ENCODE measurements at places on chromosomes 12 and 14.

DNA sequence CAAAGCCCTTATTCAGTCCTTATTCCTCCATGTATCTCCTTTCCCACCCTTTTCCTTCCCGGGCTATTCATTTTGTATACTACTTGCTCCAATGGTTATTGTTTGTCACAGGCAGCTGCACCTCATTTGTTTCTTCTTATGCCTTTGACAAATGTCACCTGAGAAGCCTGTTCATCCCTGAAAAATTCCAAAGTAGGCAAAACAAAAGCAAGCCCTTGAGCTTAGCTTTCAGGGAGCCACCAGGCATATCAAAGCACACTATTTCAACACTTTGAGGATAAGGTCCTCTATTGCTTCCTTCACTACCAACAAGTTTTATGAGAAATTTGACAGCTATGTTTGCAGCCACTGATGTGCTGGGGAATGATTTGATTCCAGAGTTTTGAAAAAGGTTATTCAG lies 738.7 kb upstream of the LMO3 start:
- DNase-seq: no peak

GRCh38 chr12:124640056-124640455 lies 72.6 kb upstream of the NCOR2 start:
- no peak for DNase-seq

DNA sequence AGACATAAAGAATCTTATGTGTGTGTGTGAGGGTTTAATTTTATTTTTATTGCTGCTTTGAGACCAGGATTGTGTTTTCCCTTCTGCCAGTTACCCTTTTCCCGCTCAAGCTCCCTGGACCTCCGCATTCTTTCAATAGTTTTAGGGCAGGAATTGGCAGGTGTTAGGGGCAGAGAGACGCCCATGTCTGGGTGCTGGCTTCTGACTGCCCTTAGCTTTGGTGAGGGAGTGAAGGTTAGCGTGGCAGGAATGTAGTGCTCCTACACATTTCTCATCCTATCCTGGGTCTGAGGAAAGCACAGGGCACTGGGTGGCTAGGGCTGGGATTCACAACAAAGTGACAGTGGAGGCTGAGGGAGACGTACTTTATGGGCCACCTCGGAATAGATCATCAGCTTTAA lies 428.1 kb downstream of the ZFP36L1 start:
- no peak for DNase-seq

DNA sequence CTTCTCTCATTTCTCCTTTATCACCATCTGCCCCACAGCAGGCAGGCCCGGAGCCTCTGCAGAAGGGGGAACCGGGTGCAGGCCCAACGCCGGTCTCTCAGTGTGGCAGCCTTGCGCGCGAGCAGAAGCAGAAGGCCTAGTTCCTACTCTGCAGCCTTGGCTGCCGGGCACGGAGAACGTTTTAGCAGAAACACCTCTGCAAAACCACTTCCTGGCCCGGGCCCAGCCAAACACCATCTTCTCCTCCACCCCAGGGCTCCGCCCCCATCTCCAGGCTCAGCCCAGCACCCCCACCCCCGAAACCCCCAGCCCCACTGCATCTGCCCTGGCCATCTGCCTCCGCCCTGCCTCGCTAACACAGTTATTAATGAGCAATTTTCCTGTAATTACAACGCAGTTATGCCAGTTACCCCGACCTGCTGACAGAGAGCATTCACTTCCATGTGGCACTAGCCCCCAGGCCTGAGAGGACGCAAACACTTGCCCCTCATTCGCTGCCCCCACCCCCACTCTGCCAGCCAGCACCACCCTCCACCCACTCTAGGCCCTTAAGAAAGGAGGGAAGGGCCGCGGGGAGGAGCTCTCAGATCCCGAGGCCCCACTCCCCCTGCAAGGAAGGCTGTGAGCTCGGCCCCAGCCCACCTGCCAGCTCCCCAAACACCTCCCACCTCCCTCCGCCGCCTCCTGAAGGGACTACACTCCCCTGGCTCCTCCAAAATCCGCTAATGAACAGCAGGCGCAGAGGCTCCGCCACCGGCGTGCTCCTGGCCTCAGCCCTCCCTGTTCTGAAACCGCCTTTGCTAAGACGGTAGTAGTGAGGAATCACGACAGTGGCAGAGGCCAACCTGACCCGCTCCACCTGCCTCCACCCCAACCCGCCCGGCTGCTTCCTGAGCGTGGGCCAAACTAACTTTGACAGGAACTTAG lies 44.7 kb upstream of the FBRSL1 start:
- peak; percentile 63 for DNase-seq

- no peak for DNase-seq
Measured at GRCh38 chr12:117622741-117623140, 261.3 kb upstream of the NOS1 start.

Data from activated CD4-positive, alpha-beta T cell treated with anti-CD3 and anti-CD28 coated beads, Interleukin-2, amount 50 U/mL, for 24 hours (primary cell).